ENCODE measurements at places on chromosomes 7 and 10.

- no peak for DNase-seq
These were observed 169.2 kb upstream of the SEMA3A start for GRCh38 chr7:84363741-84364140.

DNA sequence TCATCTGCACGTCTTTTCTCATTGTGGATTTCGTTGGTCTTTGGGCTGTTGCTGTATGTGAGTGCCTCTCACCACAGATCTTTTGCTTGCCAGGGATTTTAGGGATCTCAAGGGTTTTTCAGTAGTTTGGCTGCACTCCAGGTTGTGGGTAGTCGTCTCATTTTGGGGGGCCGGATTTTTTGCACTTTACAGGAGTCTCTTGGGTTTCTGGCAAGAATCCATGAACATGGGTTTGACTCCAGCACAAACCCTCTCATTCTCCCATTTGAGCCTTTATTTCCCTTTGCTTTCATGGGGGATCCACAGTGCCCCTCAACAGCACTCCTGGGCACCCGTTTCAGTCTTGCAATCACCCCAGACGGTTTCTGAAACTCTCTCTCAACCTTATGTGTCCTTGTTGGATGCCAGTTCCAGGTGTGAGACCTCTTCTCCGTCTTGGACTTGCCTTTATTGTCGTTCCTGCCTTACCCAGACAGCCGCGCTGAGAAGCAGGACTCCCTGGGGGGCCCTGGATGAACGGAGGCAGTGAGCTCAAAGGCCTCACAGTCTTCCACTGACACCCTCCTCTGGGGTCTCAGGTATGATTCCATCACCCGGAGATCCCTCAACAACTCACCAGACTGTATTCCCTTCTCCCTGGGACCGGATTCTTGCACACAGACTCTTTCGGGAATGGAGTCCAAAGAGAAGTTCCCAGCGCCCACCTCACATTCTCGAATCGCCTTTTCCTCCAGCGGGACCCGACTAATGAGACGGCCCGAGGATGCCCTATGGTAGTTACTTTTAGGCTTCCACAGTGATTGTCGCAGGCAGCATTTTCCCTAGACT lies 18.8 kb upstream of the ZNF273 start:
- no peak for DNase-seq

DNA sequence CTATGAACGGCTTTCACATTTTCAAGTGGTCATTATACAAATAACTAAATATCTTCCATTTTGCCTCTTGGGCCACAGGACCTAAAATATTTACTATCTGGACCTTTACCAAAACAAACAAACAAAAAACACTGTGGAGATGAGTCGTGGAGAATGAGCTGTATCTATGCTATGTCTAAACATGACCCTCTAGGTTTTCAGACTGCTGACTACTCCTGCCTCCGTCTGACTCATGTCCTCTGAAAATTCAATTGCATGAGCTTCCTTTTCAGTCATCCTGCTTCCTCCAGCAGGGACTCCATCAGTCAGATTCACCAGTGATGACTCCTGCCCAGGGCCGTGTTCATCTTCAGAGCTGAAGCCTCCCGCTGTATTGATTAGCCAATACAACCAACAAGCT lies 96.8 kb downstream of the COL28A1 start:
- DNase-seq, result no peak

GRCh38 chr10:131248376-131249165 lies 63.0 kb downstream of the TCERG1L start:
- DNase-seq, result no peak

DNA sequence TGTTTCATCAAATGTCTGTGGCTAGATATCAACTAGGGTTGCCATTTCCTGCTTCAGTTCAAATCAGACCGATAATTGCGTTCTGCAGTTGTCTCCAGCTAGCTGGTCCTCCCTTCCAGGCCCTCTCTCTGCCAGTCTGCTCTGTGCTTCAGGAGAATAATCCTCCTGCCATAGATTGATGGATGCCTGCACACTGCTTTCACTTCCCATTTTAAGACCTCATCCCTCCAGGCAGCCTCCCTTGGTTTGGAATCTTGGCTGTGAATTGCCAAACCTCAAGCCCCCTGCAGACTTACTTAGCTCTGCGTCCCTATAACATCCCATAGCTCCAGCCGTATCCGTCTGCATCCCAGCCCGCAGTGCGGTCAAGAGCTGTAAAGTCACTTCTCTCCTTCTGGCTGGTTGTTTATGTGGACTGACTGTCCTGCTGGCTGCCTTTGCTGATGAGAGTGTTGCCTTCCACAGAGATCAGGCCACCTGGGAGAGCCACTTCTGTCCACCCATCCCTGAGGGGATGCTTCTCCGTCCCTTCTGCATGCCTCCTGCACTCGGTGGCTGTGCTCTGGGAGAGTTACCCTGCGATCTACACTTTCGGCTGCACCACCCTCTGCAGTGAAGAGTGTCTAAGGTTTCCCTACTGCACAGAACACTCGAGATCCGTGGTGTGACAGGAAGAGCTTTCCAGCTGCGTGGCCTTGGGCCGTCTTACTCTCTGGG lies 22.4 kb upstream of the KLF6 start:
- no peak for DNase-seq

Measured in activated CD8-positive, alpha-beta memory T cell treated with anti-CD3 and anti-CD28 coated beads, Interleukin-2, amount 50 U/mL, for 4 hours (primary cell).